ENCODE measurements at places on chromosomes 13 and 19. TPM values are rescaled to one million over a fixed set of nuclear protein-coding genes. Genes with fewer than 3 reads are reported as not detected.

DNA sequence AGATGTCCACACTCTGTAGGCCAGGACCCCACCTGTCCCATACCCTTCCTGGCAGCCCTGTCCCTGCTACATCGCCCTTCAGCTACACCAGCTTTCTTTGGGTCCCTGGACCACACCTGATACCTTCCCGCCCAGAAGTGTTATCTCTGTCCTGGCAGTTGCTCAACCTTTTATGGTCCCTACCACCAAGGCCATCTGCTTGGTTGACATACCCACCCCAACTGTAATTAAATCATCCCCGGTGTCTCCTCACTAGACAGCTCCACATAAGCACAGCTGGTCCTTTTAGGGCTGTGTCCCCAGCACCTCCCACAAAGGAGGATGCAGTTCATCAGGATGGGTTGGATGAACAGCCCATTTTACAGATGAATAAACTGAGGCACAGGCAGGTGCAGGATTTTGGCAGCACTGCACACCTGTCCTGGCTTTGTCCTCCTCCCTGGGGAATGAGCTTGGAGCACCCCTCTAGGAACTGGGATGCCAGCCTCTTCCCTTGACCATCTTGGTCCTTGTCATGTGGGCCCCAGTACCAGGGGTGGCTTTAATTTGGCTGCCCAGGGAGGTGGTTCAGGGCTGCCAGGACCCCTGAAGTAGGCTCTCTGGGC, 12.9 kb downstream of the NACC1 start:
- DNase-seq, result no peak
- no peak overlapping the region for H3K4me3 ChIP-seq
- peaks cover 20% of the 10 kb centered on the region for H3K36me3 ChIP-seq
- H3K27me3 ChIP-seq, result no peaks in the 10 kb centered on the region
- H3K27ac ChIP-seq, result no peak overlapping the region

GRCh38 chr13:28474491-28475134, 20.3 kb downstream of the FLT1 start:
- H3K4me1 ChIP-seq, result peaks cover 40% of the 10 kb centered on the region
- no peaks in the 10 kb centered on the region for H3K36me3 ChIP-seq
- no peak overlapping the region for H3K4me3 ChIP-seq
- DNase-seq, result no peak

DNA sequence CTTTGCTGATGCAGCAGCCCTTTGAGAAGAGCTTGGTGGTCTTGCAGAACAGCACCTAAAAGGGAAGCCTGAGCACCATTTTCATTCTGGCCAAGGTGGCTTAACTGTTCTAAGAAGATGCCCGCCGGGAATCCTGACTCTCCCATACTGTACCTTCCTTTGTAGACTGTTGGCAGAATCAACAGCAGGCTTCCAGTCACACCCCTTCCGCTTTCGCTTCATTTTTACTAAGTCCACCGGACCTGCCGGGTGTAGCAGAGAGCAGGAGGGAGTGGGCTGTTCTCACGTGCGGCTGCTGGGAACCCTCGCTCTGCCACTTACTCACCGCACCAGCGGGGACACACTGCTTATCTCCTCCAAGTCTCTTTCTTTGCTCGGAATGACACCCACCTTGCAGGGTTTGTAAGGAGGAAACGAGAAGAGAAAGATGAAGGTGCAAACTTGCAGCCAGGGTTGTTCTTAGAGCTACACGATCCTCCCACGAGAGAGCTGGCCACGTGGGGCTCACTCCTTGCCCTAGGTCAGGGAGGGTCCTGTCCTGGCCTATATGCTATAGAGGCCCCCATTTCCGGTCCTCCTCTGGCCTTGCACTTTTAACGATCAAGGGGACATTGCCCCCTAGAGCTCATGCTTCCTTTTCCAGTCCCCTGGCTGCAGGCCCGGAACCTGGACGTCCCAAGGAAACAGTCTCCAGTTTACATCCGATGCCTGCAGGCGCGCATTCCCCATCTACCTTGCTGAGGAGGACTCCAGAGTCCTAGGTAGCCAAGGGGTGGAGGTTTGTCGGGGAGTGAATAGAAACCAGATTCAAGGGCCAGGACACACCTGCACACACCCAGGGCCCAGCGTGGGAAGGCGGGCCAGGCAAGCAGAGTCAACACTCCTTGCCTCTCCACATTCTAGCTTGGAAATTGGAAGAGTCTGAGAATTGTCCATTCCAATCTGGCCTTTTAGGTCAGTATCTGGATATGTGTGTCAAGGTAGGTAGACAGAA, 453.6 kb downstream of the IRS2 start:
- H3K27me3 ChIP-seq, result no peaks in the 10 kb centered on the region
- no peaks in the 10 kb centered on the region for H3K36me3 ChIP-seq
- no peaks in the 10 kb centered on the region for H3K4me1 ChIP-seq
- no peak for DNase-seq
- H3K4me3 ChIP-seq, result no peak overlapping the region
- no peak overlapping the region for H3K27ac ChIP-seq

The PLIN4 gene
- polyA plus RNA-seq, result 1.2 TPM

DNA sequence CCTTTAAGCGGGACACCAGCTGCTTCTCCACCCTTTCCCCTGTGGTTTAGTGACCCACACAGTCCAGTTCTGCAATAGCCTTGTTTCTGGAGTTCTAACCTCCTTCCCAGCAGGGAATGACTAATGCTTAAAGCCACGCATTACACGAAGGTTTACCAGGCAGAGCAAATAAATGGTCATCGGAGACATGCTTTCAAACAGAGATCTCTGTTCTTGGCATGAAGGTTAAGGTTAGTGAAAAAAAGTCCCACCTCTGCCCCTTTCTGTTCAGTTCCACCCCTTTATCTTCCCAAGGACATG, 25.3 kb upstream of the MEDAG start:
- H3K36me3 ChIP-seq, result no peaks in the 10 kb centered on the region
- H3K27me3 ChIP-seq, result no peaks in the 10 kb centered on the region
- H3K4me3 ChIP-seq, result no peak overlapping the region
- H3K4me1 ChIP-seq, result no peaks in the 10 kb centered on the region

DNA sequence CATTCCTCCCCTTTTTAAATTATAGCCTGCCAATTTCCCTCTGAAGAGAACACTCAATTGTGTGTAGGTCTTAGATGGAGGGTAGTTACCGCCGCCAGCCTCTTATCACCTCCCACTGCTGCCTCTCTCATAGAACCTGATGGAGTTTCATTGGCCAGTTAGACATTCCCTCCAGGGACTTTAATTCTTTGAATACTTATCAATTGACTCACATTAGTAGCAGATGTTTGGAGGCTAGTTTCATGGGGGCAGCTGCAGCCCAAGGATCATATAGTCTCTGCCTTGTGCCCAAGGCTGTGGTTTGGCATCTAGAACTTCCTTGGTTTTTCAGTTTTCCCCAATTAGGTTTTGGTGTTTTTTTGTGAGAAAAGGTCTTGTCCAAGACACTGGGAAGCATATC, 318.9 kb upstream of the HTR2A start:
- no peaks in the 10 kb centered on the region for H3K4me1 ChIP-seq
- no peak overlapping the region for H3K4me3 ChIP-seq
- no peaks in the 10 kb centered on the region for H3K36me3 ChIP-seq

DNA sequence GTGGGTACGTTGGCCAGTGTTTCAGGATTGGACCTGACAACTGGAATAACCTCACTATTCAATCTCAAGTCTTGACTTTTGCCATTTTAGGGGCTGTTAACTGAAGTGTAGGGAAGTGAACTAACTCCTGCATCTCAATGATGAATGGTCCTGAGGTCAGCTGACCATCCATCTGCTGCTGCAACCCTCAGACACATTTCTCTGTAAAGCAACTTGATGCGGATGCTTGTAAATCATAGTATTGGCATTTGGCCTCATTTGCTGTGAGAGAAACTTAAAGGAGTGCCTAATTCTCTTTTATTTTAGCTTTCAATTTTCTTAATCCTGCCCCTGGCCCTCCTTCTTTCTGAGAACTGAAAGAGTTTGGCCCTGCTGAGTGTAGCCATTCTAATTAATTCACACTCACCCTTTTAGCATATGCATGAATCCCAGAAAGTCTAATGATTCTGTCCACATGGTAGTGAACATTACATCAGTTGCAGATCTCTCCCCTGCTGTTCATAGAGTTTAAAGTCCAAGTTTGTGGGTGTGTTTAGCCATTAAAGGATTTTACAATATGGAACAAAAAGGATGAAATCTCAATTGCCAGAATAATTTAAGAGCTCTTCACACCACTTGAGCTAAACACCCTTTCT, 1531.4 kb upstream of the SLC10A2 start:
- no peak overlapping the region for H3K4me3 ChIP-seq
- H3K27me3 ChIP-seq, result no peaks in the 10 kb centered on the region
- peaks cover under 1% of the 10 kb centered on the region for H3K4me1 ChIP-seq
- no peak for DNase-seq

DNA sequence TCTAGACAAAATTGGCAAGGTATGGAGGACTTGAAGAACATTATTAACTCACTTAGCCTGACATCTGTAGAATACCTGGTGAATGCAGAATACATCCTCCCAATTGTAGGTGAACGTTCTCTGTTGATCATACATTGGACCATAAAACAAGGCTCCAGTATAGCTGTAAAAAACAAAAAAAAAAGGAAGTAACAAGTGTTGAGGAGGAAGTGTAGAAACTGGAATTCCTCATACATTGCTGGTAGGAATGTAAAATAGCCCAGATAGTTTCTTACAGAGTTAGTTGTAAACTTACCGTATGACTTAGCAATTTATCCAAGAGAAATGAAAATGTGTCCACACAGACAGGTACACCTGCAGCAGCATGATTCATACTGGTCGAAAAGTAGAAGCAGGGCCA, 44.8 kb downstream of the TSSK6 start:
- no peak for DNase-seq
- peaks cover 56% of the 10 kb centered on the region for H3K36me3 ChIP-seq
- no peaks in the 10 kb centered on the region for H3K4me1 ChIP-seq
- no peaks in the 10 kb centered on the region for H3K27me3 ChIP-seq

The IL17D gene
- polyA plus RNA-seq, result 12.2 TPM

DNA sequence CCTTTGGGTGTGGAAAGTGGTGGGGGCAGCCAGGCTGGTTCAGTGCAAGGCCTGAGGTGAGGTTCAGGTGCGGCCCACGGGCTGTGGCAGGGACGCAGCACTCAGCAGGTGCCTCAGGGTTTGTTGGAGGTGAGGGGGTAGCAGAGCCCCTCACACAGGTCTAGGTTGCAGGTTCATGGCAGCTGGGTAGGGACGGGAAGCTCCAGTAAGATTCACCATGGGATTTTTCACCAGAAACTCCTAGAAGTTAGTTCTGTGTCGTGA, 14.0 kb downstream of the MCF2L start:
- H3K4me1 ChIP-seq, result peaks cover 21% of the 10 kb centered on the region
- DNase-seq, result no peak
- no peaks in the 10 kb centered on the region for H3K36me3 ChIP-seq
- no peaks in the 10 kb centered on the region for H3K27me3 ChIP-seq

DNA sequence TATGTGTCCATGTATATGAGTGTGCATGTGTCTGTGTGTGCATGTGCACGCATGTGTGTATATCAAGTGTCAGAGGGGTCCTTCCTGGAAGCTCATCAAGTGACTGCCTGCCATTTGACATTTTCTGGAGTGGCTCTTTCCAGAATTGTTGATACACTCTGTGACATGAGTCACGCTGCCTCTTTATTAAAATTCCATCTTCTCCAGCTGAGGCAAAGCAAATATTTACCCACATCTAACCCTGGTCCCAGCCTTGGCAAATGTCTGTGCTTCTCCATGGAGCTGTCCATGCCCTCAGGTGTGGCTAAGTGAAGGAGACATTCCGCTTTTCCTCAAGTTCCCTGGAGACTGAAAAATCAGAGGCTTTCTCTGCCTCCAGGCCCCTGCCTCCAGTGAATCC, 88.2 kb upstream of the MBNL2 start:
- H3K4me3 ChIP-seq, result no peak overlapping the region
- no peak for DNase-seq
- no peaks in the 10 kb centered on the region for H3K27me3 ChIP-seq
- peak overlapping the region; percentile 21 for H3K27ac ChIP-seq
- no peaks in the 10 kb centered on the region for H3K36me3 ChIP-seq

DNA sequence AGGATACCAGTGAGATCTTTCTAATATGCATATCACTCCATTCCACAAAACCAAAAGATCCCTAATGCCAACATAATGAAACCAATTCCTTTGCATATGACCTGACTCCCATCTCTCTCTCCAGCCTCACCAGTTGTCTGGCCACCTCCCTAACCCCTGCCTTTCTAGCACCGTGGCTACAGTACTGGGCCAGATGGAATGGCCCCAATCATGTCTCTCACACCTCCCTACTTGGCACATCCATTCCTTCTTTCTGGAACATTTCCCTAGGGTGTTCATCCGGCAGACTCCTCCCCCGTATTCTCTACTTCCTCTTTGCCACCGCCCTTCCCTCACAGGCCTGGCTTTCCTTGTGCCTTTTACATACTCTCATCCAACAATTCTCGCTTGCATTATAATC, 62.0 kb downstream of the GPALPP1 start:
- no peaks in the 10 kb centered on the region for H3K4me1 ChIP-seq
- no peak overlapping the region for H3K27ac ChIP-seq
- no peaks in the 10 kb centered on the region for H3K36me3 ChIP-seq
- DNase-seq, result no peak
- no peak overlapping the region for H3K4me3 ChIP-seq
- no peaks in the 10 kb centered on the region for H3K27me3 ChIP-seq

GRCh38 chr19:51573331-51573730, 2.2 kb downstream of the ZNF175 start:
- no peak for DNase-seq
- H3K4me3 ChIP-seq, result no peak overlapping the region
- no peak overlapping the region for H3K27ac ChIP-seq

The C19orf18 gene
- 5.7 TPM for polyA plus RNA-seq

GRCh38 chr19:32702010-32702409, 10.4 kb downstream of the NUDT19 start:
- no peaks in the 10 kb centered on the region for H3K36me3 ChIP-seq
- DNase-seq, result no peak
- no peaks in the 10 kb centered on the region for H3K27me3 ChIP-seq
- no peak overlapping the region for H3K4me3 ChIP-seq

DNA sequence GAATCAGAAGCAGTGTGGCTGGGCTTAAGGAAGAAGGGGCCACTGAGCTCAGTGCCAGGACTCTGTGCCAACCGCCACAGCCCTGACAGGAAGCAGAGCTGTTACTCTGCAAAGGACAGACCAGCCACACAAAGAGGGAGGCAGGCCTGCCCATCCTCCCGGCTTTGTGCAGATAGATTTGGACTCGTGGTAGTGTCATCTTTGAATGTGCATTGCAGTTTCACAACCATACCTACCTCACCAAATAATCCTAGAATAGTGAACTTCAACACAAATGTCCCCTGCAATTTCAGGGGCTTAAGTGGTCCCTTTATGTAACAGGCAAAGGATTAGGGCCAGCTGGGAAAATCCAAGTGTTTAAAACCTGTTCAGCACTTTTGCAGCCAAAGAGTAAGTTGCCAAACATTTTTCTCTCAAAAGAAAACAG, 55.1 kb upstream of the CLDN10 start:
- no peaks in the 10 kb centered on the region for H3K36me3 ChIP-seq
- H3K4me1 ChIP-seq, result no peaks in the 10 kb centered on the region
- H3K27me3 ChIP-seq, result no peaks in the 10 kb centered on the region
- no peak for DNase-seq

DNA sequence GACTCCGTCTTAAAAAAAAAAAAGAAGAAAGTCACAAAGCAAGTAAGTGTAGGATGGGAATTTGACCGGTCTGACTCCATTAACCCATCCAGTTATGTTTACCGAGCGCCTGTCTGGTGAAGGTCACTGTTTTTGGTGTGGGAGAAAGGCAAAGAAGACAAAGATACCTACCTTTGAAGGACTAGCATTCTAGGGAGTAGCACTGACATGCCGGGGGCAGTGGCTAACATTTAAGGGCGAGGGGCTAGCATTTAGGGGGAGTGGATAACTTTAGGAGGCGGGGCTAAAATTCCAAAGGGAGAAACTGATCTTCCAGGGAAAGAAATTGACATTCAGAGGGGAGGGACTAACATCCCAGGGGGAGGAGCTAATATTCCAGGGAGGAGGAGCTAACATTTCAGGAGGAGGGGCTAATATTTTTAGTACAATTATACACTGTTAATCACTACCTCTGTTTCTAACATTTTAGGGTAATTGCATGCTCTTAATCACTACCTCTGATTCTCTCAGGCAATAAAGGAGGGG, 8.7 kb downstream of the GPR32 start:
- no peak overlapping the region for H3K27ac ChIP-seq
- no peaks in the 10 kb centered on the region for H3K36me3 ChIP-seq
- H3K4me1 ChIP-seq, result peaks cover 7% of the 10 kb centered on the region
- H3K27me3 ChIP-seq, result peaks cover 32% of the 10 kb centered on the region
